ENCODE measurements at places on chromosomes 12 and 14. TPM values are rescaled to one million over a fixed set of nuclear protein-coding genes. Genes with fewer than 3 reads are reported as not detected.

Gene P2RX2
- total RNA-seq, result not detected

Gene C12orf54
- total RNA-seq, result not detected

- H3K4me3 ChIP-seq, result no peak overlapping the region
- H3K27me3 ChIP-seq, result no peaks in the 10 kb centered on the region
- H3K36me3 ChIP-seq, result peaks cover 76% of the 10 kb centered on the region
- DNase-seq, result no peak
- H3K4me1 ChIP-seq, result peaks cover 32% of the 10 kb centered on the region
Observed at GRCh38 chr12:104562763-104563162, 106.0 kb downstream of the CHST11 start.

DNA sequence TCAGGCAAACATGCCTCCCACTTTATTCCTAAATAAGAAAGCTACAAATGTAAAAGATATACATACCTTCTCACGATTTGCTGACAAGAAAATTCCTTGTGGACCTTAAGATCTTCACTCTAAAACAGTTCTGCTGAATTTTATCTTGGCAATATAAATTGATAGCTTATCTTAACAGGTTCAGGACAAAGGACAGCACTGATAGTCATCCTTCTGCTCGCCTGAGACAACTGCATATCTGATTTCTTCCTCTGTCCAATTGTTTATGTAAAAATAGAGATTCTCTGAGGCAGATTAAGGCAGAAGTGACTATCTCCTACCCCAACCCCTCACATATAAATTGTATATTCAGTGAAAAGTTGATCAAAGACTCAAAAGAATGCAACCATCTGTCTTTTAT is 44.9 kb downstream of the CAPZA3 start:
- H3K36me3 ChIP-seq, result no peaks in the 10 kb centered on the region
- H3K4me3 ChIP-seq, result no peak overlapping the region
- H3K4me1 ChIP-seq, result no peaks in the 10 kb centered on the region
- H3K27ac ChIP-seq, result no peak overlapping the region
- no peak for DNase-seq

GRCh38 chr12:113427882-113428281 is 5.7 kb downstream of the SDSL start:
- peaks cover 2% of the 10 kb centered on the region for H3K4me1 ChIP-seq
- no peak for DNase-seq
- H3K36me3 ChIP-seq, result no peaks in the 10 kb centered on the region
- H3K4me3 ChIP-seq, result no peak overlapping the region
- peaks cover 22% of the 10 kb centered on the region for H3K27me3 ChIP-seq
- no peak overlapping the region for H3K27ac ChIP-seq

Gene CCND2
- total RNA-seq, result 862 TPM

DNA sequence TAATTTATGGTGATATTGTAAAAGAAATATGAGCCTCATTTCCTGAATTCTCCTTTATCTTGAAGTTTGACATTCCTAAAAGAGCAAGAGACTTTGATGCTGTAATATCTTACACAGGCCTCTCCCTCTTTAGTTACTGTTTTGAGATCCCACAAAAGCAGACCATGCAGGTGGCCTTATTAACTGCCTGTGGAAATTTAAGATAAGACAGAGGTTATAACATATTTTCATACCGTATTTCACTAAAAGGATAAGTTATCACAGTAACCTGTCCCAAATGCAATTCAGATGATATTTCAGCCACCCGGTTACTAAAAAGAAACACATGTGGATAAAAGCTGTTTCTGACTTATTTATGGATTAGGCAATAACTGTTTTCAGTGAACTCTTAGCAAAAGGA is 150.1 kb downstream of the NAV3 start:
- no peaks in the 10 kb centered on the region for H3K4me1 ChIP-seq
- no peak overlapping the region for H3K27ac ChIP-seq
- no peak overlapping the region for H3K4me3 ChIP-seq

Gene NKX2-1
- not detected for total RNA-seq

Gene PLXNC1
- total RNA-seq, result 10.4 TPM

Data from activated CD8-positive, alpha-beta memory T cell treated with anti-CD3 and anti-CD28 coated beads, Interleukin-2, amount 10 ng/mL, durations not matched to agents 7 days and 5 days (primary cell).